COR-L47 (cell line): ENCODE measurements at places on chromosomes 1 and 21.
A peak's percentile ranks its signal among the peaks of the same experiment; 100 is the strongest.

DNA sequence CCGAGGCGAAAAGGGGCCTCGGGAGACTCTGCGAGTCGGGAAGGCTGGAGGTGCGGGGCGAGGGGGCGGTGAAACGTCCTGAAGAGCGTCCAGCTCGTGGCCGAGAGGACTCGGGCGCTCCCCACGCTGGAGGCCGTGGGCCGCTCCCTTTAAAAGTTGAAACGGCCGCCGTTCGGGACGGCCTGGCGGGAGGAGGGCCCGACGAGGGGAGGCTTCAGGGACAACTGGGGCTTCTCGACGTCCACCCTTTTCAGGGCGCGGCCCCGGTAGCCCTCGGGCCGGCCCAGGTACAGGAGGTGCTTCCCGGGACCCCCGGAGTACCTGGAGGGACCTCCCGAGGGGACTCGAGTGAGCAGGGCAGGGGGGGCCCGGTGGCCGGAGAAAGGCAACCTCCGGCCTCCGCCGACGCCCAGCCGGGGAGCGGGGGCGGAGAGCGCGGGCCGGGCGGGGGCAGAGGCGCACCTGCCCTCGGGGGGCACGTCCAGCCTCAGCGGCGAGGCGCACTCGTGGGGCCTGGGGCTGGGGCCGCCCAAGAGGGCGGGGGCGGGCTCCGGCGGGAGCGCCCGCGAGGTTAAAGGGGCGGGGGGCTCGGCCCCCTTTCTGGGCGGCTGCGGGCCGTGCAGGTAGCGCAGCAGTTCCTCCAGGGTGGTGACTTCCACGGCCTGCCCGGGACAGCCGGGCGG lies 14.0 kb downstream of the SEMA6C start:
- DNase-seq, result no peak

GRCh38 chr1:186183970-186184628 lies 191.0 kb downstream of the TPR start:
- DNase-seq, result no peak

GRCh38 chr1:47738560-47739182 lies 258.5 kb downstream of the TRABD2B start:
- no peak for DNase-seq

DNA sequence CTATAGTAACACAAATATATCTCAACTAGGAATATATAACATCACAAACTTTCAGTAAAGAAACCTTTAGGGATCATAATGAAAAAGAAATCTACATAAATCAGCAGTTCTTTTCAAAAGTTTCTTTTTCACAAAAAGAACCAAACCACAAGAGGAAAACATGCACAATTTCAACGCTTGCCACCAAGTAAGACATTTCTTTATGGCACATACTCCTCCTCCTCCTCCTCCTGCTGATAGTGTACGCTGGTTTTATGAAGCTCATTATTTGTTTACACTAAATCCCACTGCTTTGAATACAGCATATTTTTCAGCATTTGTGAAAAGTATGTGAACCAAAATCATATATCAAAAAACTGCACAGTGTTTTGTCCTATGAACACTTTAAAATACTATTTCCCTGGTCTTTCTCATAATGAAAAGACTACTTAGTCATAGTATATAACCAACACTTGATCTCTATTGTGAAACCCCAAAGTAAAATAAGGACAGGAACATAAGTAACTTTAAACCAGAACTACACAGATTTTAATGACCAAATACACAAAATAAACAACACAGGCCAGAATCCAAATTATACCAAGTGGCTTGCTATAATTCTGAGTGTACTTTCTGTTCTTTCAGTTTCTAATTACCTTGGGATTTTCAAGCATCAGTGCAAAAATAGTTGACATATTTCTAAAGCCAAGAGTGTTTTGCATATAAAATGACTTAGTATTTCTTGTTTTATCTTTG lies 184.2 kb downstream of the EIF4G3 start:
- no peak for DNase-seq

DNA sequence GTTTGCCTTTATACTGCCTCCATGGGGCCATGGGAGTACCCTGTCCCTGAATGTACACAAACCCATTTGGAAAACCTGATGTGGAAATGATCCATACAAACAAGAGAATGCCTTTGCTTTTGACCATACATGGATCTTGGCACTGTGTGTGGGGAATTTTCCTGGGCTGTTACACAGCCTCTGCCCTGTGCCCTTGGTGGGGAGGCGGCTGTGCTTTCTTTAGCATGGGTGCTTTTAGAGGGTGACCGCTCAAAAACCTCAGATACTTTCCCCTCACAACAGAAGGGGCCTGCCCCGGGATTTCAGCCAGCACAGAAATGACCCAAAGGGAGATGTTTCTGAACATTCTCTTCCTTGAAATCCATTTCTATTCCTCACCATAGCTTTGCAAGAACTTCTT lies 194.8 kb downstream of the LMO4 start:
- no peak for DNase-seq

DNA sequence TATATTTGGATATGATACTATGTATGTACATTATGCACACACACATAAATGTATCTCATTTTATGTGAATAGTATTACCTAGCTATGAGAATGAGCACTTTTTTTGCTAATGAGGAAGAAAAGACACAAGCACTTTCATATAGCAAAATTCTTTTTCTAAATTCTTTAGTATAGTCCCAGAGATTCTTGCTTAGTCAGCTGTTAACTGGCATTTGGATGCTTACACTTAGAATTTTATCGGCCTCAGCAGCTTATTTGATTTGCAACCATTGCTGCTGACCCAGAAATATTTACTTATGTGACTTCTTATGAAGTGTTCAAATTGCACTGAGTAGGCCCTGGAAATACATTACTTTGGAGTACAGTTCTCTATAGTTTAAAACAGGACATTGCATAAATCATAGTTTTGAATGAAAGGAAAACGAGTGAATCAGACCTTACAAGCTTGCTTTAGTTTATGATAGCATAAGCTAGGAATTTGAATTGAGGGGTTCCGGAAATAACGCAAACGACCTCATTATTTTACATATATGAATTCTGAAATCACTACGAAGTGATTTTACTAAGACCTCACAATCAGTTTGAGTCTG lies 653.9 kb upstream of the NEGR1 start:
- no peak for DNase-seq

GRCh38 chr1:36818771-36819170 lies 215.5 kb downstream of the GRIK3 start:
- DNase-seq, result peak; percentile 54

DNA sequence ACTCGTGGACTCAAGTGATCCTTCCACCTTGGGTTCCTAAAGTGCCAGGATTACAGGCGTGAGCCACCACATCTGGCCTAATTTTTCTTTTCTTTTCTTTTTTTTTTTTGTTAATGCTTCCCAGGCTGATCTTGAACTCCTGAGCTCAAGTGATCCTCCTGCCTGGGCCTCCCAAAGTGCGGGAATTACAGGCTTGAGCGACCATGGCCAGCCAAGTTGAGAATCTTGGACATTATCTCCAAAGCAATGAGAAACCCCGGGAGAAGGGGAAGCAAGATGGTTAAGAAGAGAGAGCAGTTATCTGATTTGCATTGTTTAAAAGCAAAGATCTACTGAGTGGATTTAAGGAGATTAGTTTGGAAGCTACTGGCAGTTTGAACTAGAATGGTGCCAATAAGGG lies 9.1 kb downstream of the HIPK1 start:
- DNase-seq, result no peak
